HT-29 (cell line): ENCODE measurements at places on chromosomes 2 and 18. TPM values are rescaled to one million over a fixed set of nuclear protein-coding genes. Genes with fewer than 3 reads are reported as not detected.

- DNase-seq = no peak
Observed at GRCh38 chr2:217223222-217223930, 363.5 kb upstream of the TNP1 start.

AP1S3 gene
- 14.1 and 16.3 TPM in 2 replicates for total RNA-seq

- DNase-seq = no peak
Observed at GRCh38 chr2:217853301-217853881, 149.4 kb downstream of the TNS1 start.

PSMD1 gene
- total RNA-seq = 72.0 and 93.3 TPM in 2 replicates

LBX2 gene
- 4.8 and 5.0 TPM in 2 replicates for total RNA-seq

LOXL3 gene
- 0.74 and 2.2 TPM in 2 replicates for total RNA-seq

- DNase-seq = no peak
Observed at GRCh38 chr18:71250191-71250590, 961.3 kb downstream of the SOCS6 start.

DNA sequence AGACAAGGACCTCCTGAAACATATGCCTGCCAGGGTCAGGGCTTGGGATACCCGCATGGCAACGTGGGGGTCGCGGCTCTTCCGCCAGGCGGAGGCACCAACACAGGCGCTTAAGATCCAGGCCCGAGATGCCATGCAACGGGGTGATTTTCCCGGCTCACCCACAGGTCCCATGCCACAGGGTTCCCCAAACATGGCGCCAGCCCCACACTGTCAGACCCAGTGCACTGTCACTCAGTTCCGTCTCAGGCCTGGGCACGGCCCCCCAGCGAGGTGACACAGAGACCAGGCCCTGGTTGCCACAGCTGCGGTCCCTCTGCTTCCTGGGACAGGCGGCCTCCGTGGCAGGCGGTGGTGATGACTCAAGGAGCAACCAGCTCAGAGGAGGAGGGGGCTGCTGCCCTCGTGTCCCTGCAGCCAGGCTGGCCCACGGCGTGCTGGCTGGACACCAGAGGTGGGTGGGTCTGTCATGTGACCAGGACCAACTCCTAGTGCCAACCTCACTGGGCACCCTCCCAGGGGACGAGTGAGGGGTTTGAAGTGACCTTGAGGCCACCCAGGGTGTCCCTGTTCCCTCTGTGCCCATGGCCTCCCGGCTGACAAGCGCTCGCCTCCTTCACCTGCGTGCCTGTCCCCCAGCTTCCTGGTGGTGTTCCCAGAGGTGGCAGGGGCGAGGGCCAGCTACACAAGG lies 4.9 kb downstream of the PDCD1 start:
- no peak for DNase-seq

TWIST2 gene
- total RNA-seq = not detected in 2 replicates

- no peak for DNase-seq
Observed at GRCh38 chr2:210956101-210956500, 399.7 kb downstream of the CPS1 start.

GRCh38 chr2:84912984-84913383 lies 7.5 kb downstream of the TMSB10 start:
- DNase-seq = no peak

TMEM163 gene
- total RNA-seq = not detected in 2 replicates

DNA sequence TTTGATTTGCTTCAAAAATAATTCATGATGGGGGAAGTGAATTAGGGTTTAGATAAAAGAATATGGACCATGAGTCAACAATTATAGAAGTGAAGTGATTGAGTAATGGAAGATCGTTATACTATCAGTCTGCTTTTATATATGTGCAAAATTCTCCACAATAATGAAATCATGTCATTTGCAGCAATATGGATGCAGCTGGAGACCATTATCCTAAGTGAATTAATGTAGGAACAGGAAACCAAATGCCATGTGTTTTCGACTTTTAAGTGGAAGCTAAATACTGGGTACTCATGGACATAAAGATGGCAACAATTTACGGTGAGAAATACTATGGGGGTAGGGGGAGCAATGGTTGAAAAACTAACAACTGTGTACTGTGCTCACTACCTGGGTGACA lies 144.7 kb upstream of the SRD5A2 start:
- DNase-seq = no peak

PRKAG3 gene
- not detected in 2 replicates for total RNA-seq

ATP8B1 gene
- total RNA-seq = 25.8 and 34.0 TPM in 2 replicates

GRCh38 chr2:103459283-103459682 lies 697.5 kb downstream of the TMEM182 start:
- DNase-seq = peak; percentile 22

DNA sequence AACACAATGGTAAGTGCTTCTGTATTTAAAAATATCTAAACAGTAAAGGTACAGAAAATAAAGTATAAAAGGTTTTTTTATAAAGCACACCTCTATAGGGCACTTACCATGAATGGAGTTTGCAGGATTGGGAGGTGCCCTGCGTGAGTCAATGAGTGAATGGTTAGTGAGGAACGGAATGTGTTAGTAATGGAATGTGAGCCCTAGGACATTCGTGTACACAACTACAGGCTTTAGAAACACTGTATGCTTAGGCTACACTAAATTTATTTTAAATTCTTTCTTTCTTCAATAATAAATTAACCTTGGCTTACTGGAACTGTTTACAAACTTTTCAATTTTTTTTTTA lies 337.9 kb upstream of the SLC39A10 start:
- no peak for DNase-seq

IGFBP5 gene
- total RNA-seq = not detected in 2 replicates

DNA sequence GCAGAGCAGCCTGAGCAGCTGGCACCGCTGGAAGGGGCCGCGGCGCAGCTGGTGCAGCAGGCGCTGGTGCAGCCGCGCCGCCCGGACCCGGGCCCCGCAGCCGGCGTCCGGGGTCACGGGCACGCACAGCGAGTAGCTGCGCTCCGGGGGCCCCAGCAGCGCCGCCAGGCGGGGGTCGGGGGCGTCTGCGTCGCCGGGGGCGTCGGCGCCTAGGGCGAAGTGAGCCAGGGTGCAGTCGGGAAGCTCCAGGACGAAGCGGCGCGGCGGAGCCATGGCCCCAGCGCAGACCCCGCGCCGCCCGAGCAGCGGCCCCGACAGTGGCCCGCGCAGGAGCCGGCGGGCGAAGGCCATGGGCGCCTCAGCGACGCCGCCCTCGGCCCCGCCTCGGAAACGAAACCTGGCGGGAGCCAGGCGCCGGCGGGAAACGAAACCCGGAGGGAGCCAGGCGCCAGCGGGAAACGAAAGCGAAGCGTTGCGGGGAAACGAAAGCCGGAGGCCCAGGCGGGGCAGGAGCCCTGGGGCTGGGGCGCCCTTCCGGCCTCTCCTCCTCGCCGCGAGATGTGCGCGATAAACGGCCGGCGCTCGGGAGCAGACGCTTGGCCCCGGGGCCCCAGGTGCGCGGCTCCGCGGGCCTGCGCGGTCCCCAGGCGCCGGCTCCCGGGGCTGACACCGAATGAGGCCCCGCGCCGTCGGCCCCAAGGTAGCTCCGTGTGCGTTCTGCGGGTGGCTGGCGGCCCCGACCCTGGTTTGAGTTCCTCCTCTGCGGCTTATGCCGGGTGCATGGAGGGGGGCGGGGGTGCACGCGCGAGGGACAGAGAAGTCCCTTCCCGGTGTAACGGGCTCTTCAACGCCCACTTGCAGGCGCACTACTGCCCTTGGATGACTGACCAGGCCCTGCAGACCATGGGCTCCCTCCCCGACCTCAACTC lies at the start of gene CMPK2:
CMPK2 (minus strand) TSS at position 562 of the 929 bp plus-strand sequence; CDS start at position 351, 211 bp downstream.
- DNase-seq = peak; percentile 58

GPR55 gene
- total RNA-seq = not detected in 2 replicates

DNA sequence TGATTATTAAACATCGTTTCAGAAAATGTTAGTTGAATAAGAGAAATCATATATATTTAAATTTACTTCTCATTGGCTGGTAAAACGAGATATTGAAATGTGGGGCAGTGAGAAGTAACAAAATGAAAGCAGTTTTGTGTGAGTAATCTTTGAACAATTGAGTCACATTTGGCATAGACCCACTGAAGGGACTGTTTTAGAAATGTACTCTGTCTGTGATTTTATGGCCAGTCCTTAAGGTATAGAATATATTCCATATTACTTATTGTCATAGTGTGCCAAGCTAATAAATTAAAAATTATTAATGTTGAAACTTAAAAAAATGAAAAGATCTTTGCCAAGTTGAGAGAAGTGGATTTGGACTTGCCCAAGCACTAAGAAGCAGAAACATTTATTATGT lies 222.4 kb upstream of the COL3A1 start:
- DNase-seq = no peak

- DNase-seq = no peak
Observed at GRCh38 chr18:74898965-74899364, 301.3 kb downstream of the ZNF407 start.

DNA sequence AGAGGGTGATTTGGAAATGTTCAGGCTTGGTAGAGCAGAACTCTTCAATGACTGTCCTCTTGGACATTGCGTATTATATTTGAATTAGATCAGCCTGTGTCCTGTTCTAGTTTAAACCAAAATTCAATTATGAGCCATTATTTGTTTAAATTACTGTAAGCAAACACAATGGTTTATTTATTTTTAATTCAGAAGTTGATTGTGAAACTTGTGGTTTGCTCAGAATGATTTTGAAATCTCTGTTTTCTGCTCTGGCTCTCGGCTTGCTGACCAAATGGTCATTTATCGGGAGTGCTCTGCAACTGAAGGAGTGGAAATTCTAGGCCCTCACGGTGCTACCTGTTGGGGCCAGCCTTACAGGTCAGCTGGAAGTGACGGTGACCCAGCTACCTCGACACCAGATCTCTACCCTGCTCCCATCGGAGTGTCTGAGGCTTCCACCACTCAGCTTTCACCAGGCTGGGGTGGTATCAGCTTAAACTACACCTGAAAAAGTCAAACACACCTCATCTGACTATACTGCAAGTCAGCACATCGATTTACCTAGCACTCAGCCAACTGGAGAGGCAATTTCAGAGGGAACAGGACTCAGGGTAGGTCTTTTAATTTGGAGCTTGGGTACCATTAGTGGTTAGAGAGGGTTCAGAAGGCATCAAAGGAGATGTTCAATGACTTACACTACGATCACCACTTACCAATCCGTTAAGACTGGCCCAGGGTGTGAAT lies 36.8 kb upstream of the GPD2 start:
- peak; percentile 66 for DNase-seq

GRCh38 chr2:11875481-11875880 lies 129.0 kb downstream of the LPIN1 start:
- no peak for DNase-seq

PHOSPHO2 gene
- 4.4 and 8.2 TPM in 2 replicates for total RNA-seq

DSC2 gene
- 4.9 and 5.7 TPM in 2 replicates for total RNA-seq

PFN4 gene
- not detected in 2 replicates for total RNA-seq

GRCh38 chr2:173553593-173553992 lies 198.9 kb downstream of the CDCA7 start:
- peak; percentile 30 for DNase-seq

GRCh38 chr2:147351784-147352183 lies 493.0 kb upstream of the ACVR2A start:
- DNase-seq = no peak

XDH gene
- 0.28 and 0.81 TPM in 2 replicates for total RNA-seq

- no peak for DNase-seq
Observed at GRCh38 chr2:164764996-164765395, 76.6 kb downstream of the COBLL1 start.

DNA sequence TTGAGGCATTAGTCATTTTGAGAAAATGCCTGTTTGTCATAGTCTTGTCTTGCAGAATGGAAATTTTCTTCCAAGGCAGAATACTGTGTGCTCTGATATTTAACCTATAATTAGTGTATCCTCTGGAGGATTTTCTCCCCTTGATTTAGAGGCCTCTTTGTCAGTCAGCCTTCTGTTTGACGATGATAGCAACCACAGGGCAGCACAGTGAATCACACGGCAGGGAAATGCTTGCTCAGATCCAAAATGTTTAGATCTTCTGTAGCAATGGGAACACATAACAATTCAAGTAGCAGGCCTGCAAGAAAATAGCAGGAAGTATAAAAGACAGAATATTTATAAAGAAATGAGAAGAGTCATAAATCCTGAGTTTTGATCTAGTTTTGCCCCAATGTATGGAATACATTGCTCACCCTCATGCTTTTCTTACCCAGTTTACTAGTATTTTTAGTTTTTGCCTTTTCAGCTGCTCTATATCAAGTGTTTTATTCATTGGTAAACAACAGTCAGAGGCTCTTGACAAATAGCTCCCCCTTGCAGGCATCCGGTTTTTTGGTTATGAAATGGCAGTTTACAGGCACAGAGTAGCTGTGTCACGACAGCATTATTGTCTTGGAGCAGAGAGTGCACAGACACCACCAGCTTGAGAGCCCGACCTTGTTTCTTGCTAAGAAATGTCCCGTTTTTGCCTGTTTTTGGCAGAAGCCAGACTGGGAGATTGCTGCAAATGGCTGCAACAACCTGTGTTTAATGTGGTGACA lies 185.1 kb downstream of the MYO3B start:
- DNase-seq = no peak

- DNase-seq = no peak
Observed at GRCh38 chr2:238424313-238424700, 2.4 kb upstream of the ASB1 start.

- no peak for DNase-seq
Observed at GRCh38 chr2:128797937-128798336, 479.3 kb upstream of the HS6ST1 start.

- no peak for DNase-seq
Observed at GRCh38 chr2:225137971-225138370, 95.7 kb upstream of the DOCK10 start.

DNA sequence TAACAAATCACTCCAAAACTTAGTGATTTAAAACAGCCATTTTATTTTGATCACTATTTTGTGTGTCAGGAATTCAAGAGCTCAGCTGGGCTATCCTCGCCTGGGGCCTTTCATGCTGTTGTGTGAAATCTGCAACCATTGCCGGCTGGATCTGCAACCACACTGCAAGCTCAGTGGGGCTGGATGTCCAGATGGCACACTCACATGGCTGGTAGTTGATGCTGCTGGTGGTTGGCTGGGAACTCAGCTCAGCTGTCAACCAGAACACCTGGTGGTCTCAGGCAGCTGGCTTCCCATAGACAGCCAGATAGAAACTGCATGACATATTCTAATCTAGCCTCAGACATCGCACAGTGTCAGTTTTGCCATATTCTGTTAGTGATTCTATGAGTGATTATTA lies 30.6 kb upstream of the AP1S3 start:
- no peak for DNase-seq

GRCh38 chr2:234451242-234451641 lies 45.6 kb downstream of the ARL4C start:
- DNase-seq = no peak

- DNase-seq = no peak
Observed at GRCh38 chr18:53843763-53844162, 380.7 kb downstream of the MBD2 start.

DNA sequence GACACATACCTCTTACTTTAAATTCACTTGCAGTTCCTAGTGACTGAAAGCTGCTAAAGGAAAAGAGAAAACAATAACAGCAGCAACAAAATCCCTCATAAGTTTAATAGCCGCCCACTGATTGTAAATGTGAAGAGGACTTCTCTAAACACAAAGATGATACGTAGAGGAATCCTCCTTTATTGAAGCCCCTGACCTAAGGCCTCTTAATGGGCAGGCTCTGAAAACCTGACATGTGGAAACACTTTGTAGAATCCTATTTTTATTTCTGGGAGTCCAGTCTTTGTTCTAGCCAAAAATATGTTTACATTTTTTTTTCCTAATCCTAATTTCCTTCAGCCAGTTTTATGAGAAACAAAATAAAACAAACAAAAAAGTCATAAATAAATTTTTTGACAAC lies 1277.7 kb upstream of the CELF4 start:
- no peak for DNase-seq

- DNase-seq = peak; percentile 6
Observed at GRCh38 chr2:109663721-109664120, 49.6 kb downstream of the SOWAHC start.

- DNase-seq = no peak
Observed at GRCh38 chr18:62715436-62715758, at the start of gene PHLPP1. PHLPP1 (plus strand) TSS chr18:62715541; CDS start chr18:62715684, 143 bp downstream.
